RPMI7951 (cell line): ENCODE measurements at places on chromosomes 2 and 18. TPM values are rescaled to one million over a fixed set of nuclear protein-coding genes. Genes with fewer than 3 reads are reported as not detected.

The BCL2 gene
- total RNA-seq, result 0.84 and 1.4 TPM in 2 replicates

- no peak for DNase-seq
Observed at GRCh38 chr2:73254343-73255006, 20.4 kb downstream of the CCT7 start.

DNA sequence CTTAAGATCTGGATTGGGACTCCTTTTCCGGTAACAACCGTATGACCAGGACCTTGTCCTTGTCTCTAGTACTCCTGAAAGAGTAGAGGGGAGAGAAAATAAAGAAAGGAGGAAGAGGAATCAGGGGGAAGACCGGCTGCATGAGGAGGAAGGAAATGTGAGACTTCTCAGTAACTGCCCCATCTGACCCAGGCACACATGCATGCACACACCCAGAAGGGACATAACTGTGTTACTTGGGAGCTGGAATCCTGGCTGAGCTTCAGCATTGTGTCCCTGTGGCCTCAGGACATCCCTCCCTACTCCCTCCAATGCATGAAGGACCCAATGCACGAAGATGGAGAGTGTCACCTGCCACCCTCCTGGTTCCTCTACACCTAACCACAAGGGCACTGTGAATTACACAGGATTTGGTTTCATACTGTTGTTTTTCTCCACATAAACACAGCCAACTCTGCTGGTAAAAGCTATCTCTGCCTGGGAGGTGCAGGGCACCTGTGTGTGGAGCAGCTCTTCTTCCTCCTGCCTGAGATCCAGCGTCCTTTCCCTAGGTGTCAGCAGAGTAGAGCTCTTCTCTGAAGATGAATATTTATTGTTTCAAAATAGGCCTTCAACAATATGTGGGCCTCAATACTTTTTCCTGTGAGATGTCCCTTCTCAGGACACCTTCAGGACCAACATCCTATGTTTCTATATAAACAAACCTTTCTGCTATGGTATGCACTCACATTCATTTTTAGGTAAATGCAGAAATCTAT, 574.1 kb upstream of the ID2 start:
- DNase-seq, result no peak

DNA sequence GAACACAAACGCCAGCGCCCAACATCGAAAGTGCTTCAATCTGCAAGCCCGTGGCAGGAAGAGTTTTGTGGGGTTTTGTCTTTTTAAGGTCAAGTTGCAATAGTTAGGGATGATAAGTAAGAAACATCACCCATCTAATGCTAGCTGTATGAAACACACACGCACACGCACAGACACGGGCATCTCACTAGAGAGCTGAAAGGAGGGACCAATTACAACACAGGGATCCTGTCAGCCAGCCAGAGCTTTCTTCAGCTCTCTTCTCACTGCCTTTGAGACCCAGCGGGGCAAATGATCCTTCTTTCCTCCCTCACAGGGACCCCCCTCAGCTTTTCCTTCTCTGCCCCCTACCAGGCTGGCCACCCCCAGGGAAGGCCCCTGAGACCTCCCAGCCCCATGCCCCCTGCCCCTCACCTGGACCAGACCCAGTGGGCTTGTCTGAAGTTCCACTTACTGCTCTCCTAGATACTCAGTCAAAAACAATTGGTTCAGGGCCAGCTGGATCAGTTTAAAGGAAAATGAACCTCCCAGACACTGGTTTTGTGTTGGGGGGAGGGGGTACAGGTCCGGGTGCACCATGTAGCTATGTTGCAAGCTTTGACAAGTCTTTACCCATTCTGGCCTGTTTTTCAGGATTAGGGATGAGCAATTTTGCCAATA, 17.9 kb downstream of the CYP26B1 start:
- DNase-seq, result no peak
